ENCODE measurements at places on chromosomes 11 and 22.

DNA sequence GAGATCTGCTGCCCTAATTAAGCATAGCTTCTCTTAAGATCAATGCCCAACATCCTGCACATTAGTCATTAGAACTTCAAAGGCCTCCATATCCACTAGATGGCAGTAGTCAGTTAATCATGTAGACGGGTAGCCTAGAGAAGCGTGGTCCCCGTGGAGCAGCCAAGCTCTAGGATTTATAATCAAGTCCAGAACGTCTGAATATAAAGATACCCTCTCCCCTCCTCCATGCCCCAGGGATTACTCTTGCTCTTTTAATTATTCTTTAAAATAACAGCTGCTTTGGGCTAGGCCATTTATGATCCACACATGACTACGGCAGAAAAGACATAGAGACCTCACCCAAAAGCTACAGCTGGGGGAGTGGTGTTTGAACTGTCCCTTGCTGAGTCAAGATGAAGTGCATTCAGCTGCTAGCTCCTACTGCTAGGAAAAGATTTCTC, 327.6 kb upstream of the PLET1 start:
- DNase-seq: peak; percentile 56

DNA sequence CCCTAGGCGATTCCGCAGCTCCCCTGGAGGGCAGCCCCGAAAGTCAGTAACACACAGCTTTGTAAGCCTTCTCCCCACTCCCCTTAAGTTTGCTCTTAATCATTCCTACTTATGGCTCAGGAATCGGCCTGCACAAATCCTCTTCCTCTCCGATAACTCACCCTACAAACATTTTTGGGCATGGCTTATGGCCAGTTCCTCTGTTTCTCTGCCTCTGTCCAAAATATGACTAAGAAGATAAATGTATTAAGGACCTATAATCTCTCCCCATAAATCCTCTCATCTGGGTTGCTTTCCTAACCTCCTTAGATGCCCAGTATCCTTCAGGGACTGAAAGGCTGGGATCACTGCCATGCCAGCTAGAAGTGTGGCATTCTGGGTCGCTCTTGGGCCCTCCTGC, 41.0 kb downstream of the PAMR1 start:
- no peak for DNase-seq

DNA sequence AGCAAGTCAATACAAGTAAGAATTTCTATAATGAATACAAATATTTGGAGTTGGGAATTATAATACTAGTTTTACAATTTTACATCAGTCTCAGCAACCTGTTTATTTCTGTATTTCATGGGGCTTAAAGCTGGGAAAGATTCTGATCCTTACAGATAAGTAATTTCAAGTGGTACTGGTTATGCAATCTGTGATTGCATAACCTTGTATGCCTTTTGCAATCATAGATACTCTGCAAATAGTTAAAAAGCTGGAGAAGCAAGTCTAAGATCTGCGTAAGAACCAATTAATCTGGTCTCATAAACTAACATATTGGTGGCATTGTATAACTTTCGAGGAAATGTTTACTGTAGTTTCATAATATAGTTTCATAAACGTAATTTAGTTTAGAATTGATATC, 198.3 kb upstream of the PGR start:
- DNase-seq: no peak

- DNase-seq: no peak
Measured at GRCh38 chr11:95922536-95923438, 1.1 kb downstream of the MTMR2 start.

- DNase-seq: no peak
Measured at GRCh38 chr22:41668971-41669911, 19.4 kb downstream of the SNU13 start.

- DNase-seq: no peak
Measured at GRCh38 chr11:46256540-46257001, 20.9 kb upstream of the CREB3L1 start.

- DNase-seq: peak; percentile 9
Measured at GRCh38 chr11:119641983-119642745, 86.8 kb downstream of the NECTIN1 start.

DNA sequence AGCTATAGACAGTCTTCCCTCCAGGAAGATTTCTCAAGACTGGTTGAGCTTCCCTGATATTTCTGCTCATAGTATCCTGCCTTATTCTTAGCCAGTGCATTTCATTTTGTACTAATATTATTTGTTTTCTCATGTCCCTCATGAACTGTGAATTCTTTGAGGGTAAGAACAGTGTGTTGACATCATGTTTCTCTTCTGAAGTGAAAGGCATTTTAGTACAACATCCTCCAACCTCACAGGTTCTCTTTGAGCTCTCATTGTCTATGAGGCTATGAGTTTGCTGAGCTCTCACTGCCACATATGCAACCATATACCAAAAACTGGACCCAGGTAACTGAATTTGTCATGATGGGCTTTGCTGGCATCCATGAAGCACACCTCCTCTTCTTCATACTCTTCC, at the start of gene OR6Q1:
Gene OR6Q1 (plus strand): TSS at position 301 of the 400 bp plus-strand sequence. CDS start 0 bp downstream, at position 301.
- DNase-seq: no peak

DNA sequence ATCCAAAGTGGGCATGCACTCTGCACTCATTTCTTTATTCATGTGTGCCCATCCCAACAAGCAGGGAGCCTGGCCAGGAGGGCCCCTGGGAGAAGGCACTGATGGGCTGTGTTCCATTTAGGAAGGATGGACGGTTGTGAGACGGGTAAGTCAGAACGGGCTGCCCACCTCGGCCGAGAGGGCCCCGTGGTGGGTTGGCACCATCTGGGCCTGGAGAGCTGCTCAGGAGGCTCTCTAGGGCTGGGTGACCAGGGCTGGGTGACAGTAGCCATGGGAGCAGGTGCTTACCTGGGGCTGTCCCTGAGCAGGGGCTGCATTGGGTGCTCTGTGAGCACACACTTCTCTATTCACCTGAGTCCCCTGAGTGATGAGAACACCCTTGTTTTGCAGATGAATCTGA, 129.3 kb upstream of the B3GAT1 start:
- DNase-seq: no peak

GRCh38 chr22:46416891-46417580, 81.5 kb downstream of the TRMU start:
- DNase-seq: no peak

GRCh38 chr11:22539821-22540256, 85.8 kb downstream of the FANCF start:
- no peak for DNase-seq

DNA sequence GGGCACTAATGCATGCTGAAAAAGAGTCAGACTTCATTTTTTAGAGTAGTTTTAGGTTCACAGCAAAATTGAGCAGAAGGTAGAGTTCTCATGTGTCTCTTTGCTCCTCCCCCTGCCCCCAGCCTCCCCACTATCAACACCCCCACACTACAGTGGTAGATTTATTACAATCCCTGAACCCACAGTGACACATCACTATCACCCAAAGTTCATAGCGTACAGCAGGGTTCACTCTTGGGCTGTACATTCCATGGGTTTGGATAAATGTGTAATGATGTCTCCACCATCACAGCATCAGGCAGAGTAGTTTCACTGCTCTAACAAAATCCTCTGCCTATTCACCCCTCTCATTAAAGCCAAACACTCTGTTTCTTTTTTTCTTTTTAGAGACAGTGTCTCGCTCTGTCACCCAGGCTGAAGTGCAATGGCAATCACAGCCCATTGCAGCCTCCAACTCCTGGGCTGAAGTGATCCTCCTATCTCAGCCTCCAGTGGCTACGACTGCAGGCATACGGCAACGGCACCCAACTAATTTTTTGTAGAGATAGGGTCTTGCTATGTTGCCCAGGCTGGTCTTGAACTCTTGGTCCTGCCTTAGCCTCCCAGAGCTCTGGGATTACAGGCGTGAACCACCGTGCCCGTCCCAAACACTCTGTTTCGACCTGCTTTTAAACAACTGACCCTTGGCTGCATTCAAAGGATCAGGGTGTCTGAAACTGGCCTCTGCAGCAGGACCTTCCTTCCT, 4.1 kb downstream of the BEST1 start:
- DNase-seq: no peak

DNA sequence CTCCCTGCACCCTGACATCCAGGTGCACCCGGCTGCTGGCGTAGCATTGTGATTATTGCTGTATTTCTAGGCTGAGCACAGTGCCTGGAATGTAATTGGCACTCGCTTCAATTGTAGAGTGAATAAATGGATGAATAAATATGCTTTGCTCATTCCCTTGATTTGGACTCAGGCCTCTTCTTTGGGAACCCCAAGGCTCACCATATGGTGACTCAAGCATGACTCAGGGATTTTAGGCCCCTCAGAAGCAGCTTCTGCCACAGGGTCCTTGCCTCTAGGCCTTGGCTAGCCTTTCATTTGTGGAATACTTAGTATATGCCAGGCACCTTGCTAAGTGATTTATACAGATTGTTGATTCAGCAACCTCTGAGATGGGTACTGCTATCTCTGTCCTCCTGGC, 78.9 kb downstream of the GRIK4 start:
- no peak for DNase-seq

GRCh38 chr11:86151174-86152005, 82.5 kb upstream of the PICALM start:
- no peak for DNase-seq

- DNase-seq: no peak
Measured at GRCh38 chr11:2754008-2754407, 54.2 kb upstream of the KCNQ1OT1 start.

DNA sequence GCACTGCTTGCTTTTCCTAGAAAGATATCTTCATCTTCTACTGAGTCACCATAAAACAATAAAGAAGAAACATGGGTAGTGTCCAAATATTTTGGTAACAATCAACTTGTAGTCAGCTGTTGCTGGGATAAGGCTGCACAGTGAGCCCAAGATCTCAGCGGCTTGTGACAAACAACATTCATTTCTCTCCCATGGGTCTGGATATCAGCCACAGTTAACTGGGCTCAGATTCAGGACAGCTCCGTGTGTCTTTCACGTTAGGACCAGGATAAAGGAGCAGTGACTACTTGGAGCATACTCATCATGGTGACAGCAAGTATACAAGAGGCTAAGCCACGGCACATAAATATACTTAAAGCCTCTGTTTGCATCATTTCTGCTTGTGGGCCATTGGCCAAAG, 27.9 kb upstream of the GRK3 start:
- DNase-seq: no peak

DNA sequence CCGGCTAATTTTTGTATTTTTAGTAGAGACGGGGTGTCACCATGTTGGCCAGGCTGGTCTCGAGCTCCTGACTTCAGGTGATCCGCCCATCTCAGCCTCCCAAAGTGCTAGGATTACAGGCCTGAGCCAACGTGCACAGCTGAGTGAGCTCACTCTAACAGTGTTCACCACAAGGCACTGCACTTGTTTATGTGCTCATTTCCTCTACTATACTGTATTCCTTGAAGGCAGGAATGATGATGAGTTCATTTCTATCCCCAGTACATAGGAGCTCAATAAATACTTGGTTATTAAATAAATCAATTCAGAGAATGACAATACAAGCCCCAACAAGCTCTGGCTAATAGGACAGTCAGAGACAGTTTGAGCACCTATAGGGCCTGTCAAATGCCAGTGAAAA, 29.1 kb downstream of the ALG8 start:
- no peak for DNase-seq

GRCh38 chr11:121586750-121587149, 134.0 kb upstream of the SORL1-AS1 start:
- DNase-seq: no peak

DNA sequence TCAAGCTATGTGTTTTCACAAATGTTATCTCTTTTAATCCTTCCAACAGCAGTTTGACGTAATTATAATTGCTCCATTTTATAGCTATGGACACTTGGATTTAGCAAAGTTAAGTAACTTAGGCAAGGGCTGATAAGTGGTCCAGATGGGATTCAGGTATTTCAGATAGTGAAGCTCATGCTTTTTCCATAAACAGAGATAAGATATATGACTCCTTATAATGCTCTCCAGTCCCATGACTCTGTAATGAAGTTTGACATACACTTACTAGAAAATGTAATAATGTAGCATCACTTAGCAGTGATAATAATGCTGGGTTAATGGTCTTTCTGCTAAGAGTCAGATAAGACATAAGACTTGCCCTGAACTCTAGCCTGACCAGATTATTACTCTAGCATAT, 892.1 kb downstream of the LRRC4C start:
- DNase-seq: no peak

GRCh38 chr11:69484427-69485259, 3.2 kb downstream of the LINC01488 start:
- no peak for DNase-seq

DNA sequence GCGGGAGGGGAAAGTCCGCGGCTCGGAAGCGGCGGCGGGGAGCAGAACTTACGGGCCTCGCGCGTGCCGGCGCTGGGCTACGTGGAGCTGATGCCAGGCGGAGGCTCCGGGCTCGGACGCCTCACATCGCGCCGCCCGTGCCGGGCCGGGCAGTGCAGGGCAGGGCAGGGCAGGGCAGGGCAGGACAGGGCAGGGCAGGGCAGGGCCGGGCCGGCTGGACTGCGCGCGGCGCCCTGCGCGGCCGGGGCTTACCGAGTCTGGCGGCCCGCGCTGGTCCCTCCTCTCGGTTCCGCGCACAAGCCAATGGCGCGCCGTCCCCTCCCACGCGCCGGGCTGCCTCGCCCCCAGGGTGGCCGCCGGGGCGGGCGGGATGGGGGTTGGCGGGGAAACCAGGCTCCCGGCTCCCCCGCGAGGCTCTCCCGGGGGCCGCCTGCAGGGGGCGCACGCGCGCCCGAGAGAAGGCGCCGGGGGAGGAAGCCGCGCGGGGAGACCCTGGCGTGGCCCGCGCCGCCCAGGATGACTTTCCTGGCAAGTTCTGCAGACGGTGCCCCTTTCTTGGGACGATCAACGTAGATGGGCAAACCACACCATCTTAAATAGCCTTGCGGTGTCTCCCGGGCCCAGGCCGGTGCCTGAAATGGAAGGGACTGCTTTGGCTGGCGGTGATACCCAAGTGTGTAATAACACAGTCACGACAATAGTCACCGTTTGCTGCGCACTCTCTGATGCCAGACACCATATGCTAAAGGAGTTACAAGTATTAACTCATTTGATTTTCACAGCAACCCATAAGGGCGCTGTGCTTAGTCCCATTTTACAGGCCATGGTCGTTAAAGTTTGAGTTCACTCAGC, at the start of gene TP53I11:
Gene TP53I11 (minus strand): TSS at position 259 of the 852 bp plus-strand sequence. CDS start 12,548 bp downstream, outside the sequence.
- peak; percentile 73 for DNase-seq

DNA sequence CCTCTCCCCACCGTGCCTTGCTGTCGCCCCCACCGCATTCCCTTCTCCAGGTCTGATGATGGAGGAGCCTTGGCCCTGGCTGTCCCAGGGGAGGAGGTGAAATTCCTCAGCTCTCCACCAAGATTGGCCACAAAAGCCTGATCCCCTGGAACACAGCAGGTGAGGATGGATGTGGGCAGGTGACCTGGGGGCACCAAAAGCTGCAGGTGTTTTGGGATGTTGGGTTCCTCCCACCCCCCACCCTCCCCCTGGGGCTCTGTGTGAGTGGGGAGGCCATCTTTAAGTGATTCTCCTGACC, 639 bp downstream of the TRIOBP start:
- no peak for DNase-seq

GRCh38 chr11:120465921-120466534, 45.5 kb upstream of the GRIK4 start:
- DNase-seq: no peak

DNA sequence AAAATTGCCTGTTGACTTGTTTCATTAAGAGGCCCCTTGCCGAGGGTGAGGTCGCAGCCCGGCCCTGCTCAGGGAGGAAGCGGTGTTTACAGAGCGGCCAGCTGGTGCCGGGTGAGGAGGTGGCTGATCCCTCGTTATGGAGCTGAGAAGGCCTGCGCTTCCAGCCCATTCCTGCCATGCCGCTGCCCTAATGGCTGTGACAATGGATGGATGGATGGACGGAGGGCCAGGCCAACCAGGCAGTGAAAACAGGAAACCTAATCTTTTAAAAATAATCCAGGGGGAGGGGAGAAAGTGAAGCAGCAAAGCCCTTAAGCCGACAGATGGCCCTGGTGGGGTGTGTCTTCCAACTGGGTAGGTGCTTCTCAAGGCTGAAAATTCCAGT, 38.5 kb downstream of the BCR start:
- no peak for DNase-seq
